ENCODE measurements at places on chromosomes 2 and 18. TPM values are rescaled to one million over a fixed set of nuclear protein-coding genes. Genes with fewer than 3 reads are reported as not detected.

DNA sequence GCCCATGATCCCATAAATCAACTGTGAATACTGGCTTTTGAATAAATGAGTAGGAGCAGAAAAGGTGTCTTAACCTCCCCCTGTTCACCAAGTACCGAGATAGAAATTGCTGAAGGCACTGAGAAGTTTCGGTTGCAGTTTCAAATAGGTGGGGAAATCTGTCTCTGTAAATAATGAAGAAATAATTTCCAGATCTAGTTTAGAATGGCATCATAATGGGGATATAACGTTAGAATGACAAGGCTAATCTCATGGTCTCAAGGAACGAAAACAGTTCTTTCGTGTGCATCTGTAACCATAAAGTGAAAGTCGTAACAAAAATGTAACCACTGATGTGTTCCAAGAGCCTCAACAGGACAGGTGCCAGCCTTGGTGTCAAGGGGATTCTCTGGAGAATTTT is 49.9 kb upstream of the TMEM18 start:
- no peak for DNase-seq

GRCh38 chr2:37892436-37893114 is 32.5 kb upstream of the RMDN2 start:
- DNase-seq = no peak

- DNase-seq = no peak
Measured at GRCh38 chr2:17804358-17804757, 11.9 kb upstream of the MSGN1 start.

DNA sequence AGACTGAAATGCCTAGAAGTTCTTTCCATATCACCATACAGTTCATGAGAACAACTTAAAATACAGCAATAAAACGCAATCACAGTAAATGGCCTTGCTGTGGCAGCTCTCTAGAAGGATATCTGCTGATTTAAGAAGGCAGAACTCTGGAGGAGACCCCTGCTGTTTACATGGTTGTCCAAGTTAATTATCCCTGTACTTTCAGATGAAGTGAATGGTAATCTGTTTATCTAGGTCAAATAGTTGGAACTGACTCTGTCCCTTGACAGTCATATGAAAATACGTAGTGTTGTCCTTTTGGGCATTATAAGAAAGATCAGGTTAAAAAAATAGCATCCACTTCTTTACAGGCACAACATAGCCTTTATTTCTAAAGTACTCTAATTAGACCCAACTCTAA is 115.6 kb downstream of the COLEC12 start:
- no peak for DNase-seq

The MOGAT1 gene
- total RNA-seq = not detected

The DSG1 gene
- total RNA-seq = 0.05 TPM

The TFPI gene
- 52.9 TPM for total RNA-seq

Measured in astrocyte (in vitro differentiated cells and primary cell).